ENCODE measurements at places on chromosomes 5 and 9.

DNA sequence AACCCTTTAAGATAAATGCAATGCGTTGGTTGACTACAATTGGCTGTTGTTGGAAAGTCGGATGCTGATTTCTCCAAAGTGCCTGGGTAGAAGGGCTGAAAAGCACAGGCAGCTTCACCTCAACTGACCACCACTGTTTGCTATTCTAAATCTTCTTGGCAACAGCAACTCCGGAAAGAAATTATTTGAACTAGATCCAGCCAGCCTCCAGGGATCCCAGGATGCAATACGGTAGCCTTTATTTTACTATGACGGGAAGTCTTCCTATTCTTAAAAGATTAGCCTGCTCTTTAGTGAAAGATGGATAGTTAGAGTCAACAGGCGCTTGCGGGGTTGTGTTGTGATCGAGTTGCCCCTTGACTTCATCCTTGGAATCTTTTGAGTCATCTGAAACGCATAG lies 78.6 kb upstream of the KLF9 start:
- DNase-seq, result peak; percentile 39

- DNase-seq, result no peak
Observed at GRCh38 chr5:3428334-3428733, 167.3 kb upstream of the IRX1 start.

DNA sequence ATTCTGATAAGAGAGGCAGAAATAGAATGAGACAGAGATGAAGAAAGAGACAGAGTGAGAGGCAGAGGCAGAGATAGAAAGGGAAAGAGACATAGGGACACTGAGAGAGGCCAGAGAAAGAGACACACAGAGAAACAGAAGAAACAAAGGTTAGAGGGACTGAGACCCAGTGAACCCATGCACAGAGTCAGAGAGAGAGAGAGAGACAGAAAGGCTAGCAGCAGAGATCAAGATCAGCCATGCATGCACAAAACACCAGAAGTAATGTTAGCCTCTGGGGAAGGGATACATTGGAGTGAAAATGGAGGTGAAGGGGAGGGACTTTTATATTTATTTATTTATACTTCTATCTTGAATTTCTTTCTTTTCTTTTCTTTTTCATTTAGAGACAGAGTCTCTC lies 14.1 kb upstream of the SPARC start:
- no peak for DNase-seq

GRCh38 chr5:170745481-170746071 lies 37.9 kb upstream of the GABRP start:
- DNase-seq, result peak; percentile 6

GRCh38 chr9:4567601-4568000 lies 77.3 kb downstream of the SLC1A1 start:
- DNase-seq, result no peak

DNA sequence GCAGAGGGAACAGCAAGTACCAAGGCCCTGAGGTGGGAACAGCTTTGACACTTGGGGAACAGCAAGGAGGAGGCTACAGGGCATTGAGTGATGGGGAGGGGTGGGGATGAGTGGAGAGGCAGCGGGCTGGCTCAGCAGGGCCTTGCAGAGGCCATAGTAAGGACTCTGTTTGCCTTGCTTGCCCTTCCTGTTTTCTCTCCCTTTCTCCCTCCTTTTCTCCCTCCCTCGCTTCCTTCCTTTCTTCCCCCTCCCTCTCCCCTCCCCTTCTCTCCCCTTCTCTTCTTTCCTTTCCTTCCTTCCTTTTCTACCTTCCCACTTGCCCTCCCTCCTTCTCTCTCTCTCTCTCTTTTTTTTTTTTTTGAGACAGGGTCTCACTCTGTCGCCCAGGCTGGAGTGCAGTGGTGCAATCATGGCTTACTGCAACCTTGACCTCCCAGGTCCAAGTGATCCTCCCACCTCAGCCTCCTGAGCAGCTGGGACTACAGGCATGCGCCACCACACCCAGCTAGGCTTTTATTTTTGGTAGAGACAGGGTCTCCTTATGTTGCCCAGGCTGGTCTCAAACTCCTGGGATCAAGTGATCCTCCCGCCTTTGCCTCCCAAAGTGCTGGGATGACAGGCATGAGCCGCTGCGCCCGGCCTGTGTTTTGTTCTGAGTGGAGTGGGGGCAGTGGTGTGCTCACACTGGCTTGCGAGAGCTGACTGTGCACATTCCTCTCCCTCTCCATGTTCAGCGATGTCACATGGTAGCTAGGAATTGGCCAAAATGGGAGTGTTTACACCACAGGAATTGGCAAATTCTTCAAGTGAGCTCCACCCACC lies 17.1 kb downstream of the IER5L start:
- DNase-seq, result no peak

GRCh38 chr5:142323480-142324135 lies 1.2 kb downstream of the SPRY4 start:
- DNase-seq, result peak; percentile 52

DNA sequence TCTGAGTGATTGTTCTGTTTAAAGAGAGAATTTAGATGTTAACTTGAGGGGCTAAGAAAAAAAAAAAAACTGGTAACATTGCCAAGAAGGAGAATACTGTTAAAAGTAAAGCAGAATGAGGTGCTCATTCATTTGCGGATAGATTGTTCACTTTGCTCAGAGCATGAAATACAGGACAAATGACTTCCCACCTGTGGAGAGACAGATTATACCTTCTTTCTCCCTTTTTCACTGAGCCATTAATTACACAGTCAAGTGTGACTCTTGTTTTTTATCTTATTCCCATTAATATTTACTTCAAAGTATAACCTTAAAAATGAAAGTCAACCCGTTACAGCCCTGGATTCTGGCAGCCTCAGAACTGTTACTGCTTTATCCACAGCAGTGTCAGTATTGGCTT lies 264.5 kb downstream of the TAF11L14 start:
- DNase-seq, result no peak

- peak; percentile 93 for DNase-seq
Observed at GRCh38 chr9:104868687-104869404, 59.1 kb downstream of the ABCA1 start.

All from cardiac fibroblast (primary cell).